Endothelial cell (in vitro differentiated cells): ENCODE measurements at places on chromosomes 6 and 20. TPM values are rescaled to one million over a fixed set of nuclear protein-coding genes. Genes with fewer than 3 reads are reported as not detected.
A peak's percentile ranks its signal among the peaks of the same experiment; 100 is the strongest.

CLDN20 gene
- 0.23 TPM for total RNA-seq

LCA5 gene
- total RNA-seq, result 3.6 TPM

FAM184A gene
- total RNA-seq, result 134 TPM

DNA sequence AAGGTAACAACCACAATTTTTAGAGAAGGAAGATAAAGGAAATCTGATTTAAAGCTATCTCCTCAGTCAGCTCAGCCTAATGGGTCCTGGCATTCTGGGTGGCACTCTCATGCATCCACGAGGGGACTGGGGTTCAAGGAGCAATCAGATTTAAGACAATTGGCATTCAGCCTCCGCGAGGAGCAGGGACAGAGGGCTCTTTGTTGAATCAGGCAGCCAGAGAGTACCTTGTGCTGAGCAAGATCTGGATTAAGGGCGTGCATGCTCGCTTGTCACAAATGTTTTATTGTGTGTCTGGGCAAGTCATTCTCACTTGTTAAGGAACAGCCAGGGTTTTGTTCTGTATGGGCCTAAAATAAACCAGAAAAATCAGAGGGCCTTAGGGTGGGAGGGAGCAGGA, 475.3 kb upstream of the NRSN1 start:
- no peaks in the 10 kb centered on the region for H3K36me3 ChIP-seq
- no peaks in the 10 kb centered on the region for H3K27me3 ChIP-seq
- H3K4me1 ChIP-seq, result peaks cover 2% of the 10 kb centered on the region
- DNase-seq, result no peak
- no peak overlapping the region for H3K27ac ChIP-seq
- H3K4me3 ChIP-seq, result no peak overlapping the region

DNA sequence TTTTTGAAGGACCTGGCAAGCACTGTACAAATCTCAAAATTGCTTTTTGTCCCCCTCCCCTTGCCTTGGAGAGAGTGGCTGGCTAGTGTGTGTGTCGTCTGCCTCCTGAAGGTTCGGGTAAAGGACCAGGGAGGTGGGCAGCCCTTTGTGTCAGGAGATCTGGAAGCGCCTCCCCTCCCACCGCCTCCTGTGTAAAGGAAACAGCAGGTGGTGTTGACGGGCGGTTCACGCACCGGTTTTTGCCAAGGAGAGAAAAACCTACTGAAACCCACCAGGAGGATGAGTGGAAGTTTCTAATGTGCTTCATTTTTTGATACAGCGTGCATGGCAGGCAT, 1.2 kb downstream of the ENTPD6 start:
- no peak overlapping the region for H3K27ac ChIP-seq
- no peaks in the 10 kb centered on the region for H3K36me3 ChIP-seq
- no peaks in the 10 kb centered on the region for H3K27me3 ChIP-seq
- no peak for DNase-seq
- peaks cover 7% of the 10 kb centered on the region for H3K4me1 ChIP-seq

- no peak overlapping the region for H3K4me3 ChIP-seq
- no peak for DNase-seq
- H3K36me3 ChIP-seq, result no peaks in the 10 kb centered on the region
- peaks cover 6% of the 10 kb centered on the region for H3K27me3 ChIP-seq
These were observed 16.9 kb upstream of the CBFA2T2 start for GRCh38 chr20:33472868-33473435.

DNA sequence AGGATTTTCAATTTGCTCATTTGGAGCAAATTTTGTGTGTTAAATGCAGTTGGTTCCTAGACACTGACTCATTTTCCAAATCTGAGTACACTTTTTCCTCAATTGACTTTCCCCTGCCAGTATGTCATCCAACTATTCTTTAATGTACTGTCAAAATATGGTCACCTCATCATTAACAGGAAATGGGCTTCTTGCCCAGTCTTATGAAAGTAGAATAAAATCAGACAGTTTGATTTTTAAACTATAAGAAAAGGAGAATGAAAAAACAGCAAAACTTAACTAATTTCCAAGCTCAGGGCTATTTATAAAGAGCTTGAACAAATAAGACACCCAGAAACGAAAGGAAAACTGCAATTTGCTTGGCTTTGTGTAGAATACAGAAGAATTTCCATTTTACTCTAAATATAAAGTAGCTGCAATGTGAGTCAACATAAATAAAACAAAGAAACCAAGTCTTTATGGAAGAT, 43.7 kb upstream of the RAB23 start:
- no peaks in the 10 kb centered on the region for H3K4me1 ChIP-seq
- H3K36me3 ChIP-seq, result no peaks in the 10 kb centered on the region
- H3K27me3 ChIP-seq, result peaks cover 2% of the 10 kb centered on the region
- no peak for DNase-seq
- H3K4me3 ChIP-seq, result no peak overlapping the region
- H3K27ac ChIP-seq, result no peak overlapping the region

DNA sequence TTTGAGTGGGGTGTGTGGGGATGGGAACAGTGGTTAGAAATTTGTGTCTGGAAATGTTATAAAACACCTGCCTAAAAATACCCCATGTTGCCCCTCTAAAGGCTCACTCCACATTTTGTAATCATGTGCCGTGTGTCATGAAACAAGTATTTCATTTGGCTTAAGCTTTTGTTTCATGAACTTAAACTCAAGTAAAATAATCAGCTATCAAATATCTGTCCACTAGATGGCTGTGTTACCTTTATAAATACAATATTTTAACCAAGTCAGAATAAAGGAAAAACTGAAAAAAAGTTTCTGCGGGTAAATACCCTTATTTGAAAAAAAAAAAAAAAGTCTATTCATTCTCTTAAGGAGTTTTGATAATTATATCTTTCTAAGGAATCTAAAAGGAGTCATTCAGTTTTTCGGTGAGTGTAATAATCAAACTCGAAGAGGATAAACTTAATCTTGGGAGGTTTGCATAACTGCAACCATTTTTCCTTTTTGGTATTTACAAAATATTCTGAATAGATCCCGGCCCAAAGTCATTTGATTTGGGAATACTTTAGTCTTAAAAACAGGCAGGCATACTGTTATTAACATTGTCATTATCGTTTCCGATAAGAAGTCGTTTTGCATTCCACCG, 29.9 kb upstream of the MTRF1L start:
- no peaks in the 10 kb centered on the region for H3K36me3 ChIP-seq
- no peak for DNase-seq
- H3K27me3 ChIP-seq, result no peaks in the 10 kb centered on the region

DNA sequence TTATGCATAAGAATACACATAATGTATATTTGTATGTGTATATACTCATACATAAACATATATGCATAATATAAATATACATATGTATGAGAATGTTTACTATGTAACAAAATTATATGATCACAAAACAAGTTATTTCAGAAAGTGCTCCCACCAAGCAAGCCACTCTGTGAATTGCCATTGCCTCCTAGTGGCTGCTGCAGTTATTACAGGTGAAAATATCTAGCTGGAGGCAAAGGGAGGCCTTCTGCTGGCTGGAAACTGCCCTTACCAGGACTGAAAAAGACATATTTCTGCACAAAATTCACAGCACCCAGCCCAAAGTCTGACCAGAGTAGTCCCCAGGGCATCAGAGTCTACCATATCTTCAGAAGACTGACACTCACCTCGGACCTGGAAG, 14.4 kb upstream of the ADAM33 start:
- H3K4me3 ChIP-seq, result no peak overlapping the region
- H3K27me3 ChIP-seq, result peaks cover 2% of the 10 kb centered on the region
- H3K27ac ChIP-seq, result no peak overlapping the region

GRCh38 chr6:26065952-26066380, 21.3 kb upstream of the HFE start:
- H3K27ac ChIP-seq, result no peak overlapping the region
- H3K4me3 ChIP-seq, result no peak overlapping the region
- H3K4me1 ChIP-seq, result peaks cover 3% of the 10 kb centered on the region
- DNase-seq, result peak; percentile 56

DNA sequence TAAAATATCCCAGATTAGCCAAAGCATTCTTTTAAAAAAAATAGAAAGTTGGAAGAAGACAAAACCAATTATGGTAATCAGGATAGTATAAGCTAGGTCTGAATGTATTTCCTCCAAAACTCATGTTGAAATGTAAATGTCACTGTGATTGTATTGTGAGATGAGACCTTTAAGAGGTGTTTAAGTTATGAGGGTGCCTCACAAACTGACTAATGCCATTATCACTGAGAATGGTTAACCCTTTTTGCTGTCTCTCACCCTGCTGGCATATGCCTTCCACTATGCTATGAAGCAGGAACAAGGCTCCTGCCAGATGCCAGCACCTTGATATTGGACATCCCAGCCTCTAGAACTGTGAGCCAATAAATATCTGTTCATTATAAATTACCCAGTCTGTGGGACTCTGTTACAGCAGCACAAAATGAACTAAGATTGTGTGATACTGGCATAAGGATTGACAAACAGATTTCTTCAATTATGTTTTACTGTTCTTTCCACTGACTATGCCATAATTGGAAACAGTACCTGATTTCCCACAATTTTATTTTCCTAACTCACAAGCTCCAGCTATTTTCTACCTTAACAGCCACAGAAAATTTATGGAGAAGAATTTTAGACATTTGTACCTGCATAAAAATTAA, 63.8 kb downstream of the IBTK start:
- H3K4me3 ChIP-seq, result no peak overlapping the region
- DNase-seq, result no peak
- peaks cover 11% of the 10 kb centered on the region for H3K36me3 ChIP-seq
- H3K27me3 ChIP-seq, result no peaks in the 10 kb centered on the region
- no peaks in the 10 kb centered on the region for H3K4me1 ChIP-seq

DNA sequence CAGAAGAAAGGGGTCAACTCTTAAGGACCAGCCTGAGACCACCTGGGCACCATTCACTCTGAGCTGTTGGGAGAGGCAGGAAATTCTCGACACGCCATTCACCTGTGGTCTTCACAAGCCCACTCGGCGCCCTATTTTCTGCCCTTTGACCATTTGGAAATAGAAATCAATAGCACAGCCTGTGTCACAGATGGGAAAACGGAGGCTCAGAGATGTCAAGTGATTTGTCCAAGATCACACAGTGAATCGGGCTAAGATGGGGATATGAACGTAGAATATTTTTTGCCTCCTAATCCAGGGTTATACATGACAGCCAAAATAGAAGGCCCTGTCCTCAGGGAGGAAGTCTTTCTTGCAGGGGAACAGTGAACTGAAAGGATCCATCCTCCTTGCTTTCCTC, 3.0 kb upstream of the APOBEC2 start:
- no peak overlapping the region for H3K4me3 ChIP-seq
- no peak for DNase-seq
- no peak overlapping the region for H3K27ac ChIP-seq
- H3K36me3 ChIP-seq, result no peaks in the 10 kb centered on the region
- H3K4me1 ChIP-seq, result peaks cover 17% of the 10 kb centered on the region

GRCh38 chr20:21303872-21304586, 898 bp downstream of the XRN2 start:
- H3K27me3 ChIP-seq, result peaks cover 12% of the 10 kb centered on the region
- no peak for DNase-seq
- peak overlapping the region; percentile 99 for H3K27ac ChIP-seq
- H3K4me3 ChIP-seq, result peak overlapping the region; percentile 92

GRCh38 chr6:36383606-36384005, 3.9 kb downstream of the ETV7 start:
- peaks cover 15% of the 10 kb centered on the region for H3K27me3 ChIP-seq
- H3K27ac ChIP-seq, result no peak overlapping the region
- no peak for DNase-seq

DNA sequence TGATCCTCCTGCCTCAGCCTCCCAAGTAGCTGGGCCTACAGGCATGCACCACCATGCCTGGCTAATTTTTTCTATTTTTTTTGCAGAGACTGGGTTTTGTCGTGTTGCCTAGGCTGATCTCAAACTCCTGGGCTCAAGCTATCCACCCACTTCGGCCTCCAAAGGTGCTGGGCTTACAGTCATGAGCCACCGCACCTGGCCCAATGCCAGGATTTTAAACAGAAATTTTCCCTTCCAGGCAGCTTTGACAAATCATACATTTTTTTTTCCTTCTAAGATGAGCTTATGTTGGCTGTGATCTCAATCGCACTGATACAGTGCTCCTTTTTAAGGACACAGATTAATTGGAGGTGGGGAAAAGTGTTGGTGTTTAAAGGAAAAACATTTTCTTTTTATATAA, 73.2 kb upstream of the CD2AP start:
- H3K4me3 ChIP-seq, result no peak overlapping the region
- H3K4me1 ChIP-seq, result no peaks in the 10 kb centered on the region
- no peaks in the 10 kb centered on the region for H3K36me3 ChIP-seq
- DNase-seq, result no peak
- no peak overlapping the region for H3K27ac ChIP-seq
